ENCODE measurements at places on chromosomes 2 and 18. TPM values are rescaled to one million over a fixed set of nuclear protein-coding genes. Genes with fewer than 3 reads are reported as not detected.

DNA sequence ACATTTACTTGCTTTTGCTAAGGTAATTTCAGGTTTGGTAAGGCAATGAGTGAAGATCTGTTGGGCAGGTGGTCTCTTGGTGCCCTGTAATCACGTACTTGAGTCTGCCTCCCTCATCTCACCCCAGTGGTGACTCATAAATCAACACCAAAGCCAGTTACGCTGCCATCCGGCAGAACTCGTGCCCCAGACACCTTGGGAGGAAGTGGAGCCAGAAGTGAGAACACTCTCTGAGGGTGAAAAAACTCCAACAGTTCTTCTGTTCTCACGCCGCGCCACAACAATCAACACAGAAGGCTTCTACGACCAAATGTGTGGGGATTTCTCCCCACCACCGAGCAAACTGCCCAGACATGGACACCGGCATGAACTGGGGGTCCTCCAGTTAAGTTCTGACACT lies 206.2 kb downstream of the ARL4C start:
- DNase-seq, result no peak

Gene ABHD1
- 0.78 TPM for total RNA-seq

Gene NT5DC4
- total RNA-seq, result not detected

DNA sequence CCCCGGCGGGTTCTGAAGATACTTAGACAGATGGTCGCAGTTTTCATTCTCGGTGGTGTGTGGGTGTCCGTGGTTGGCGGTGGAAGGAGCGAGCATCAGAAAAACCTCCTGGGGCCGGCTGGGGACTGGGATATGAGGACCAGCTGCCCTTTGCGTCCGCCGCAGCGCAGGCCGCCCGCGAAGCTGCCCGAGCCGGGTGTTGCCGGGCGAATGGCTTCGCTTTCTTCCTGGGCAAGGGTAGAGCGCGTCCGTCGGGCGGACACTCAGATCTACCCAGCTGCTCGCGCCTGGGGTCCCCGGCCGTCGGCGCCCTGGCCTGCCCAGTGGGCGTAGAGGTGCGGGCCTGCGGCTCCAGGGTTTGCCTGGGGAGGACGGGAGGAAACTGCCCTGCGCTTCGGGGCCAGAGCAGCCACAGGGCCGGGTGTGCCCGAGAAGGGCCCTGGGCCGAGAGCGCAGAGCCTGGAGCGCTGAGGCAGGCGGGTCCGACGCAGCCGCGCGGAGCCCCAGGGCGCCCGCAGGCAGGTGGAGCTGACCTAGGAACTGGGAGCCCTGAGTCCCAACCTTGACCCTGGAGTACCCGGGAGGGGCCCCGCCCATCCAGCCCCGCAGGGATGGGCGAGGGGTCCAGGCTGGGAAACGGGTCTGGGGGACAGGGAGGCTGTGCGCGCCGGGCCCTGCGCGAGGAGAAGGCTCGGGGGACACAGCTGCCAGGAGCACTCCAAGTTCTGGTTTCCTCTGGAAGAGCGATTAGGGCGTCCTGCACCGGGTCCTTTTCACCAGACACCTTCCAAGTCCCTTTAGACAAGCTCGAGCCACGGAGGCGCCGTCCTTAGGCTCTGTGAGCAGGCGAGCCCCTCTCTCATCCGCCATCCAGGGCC lies 1.3 kb downstream of the TWIST2 start:
- DNase-seq, result peak; percentile 42

DNA sequence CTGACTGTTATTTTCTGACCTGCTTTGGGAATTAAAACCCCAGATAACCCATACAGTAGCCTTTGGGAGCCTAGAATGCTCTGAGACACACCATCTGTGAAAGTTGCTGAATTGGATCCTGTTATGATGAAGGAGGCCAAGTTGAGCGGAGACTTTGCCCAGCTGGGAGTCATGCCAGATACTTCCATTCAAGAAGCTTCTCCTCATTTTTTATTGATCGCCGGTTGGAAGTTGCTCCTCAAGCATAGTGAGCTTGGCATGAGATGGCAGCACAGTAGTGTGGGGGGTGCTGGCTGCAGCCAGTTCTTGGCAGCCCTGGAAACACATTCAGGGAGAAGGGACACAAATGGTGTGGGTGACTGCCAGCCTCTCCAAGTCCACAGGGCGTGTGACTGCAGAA lies 270.7 kb upstream of the NRP2 start:
- DNase-seq, result peak; percentile 47

GRCh38 chr2:169363560-169364150 lies 1.3 kb upstream of the LRP2 start:
- DNase-seq, result no peak

Gene STK11IP
- total RNA-seq, result 39.5 TPM

GRCh38 chr2:219266886-219267285 lies 12.3 kb upstream of the DNAJB2 start:
- DNase-seq, result no peak

Gene RTP5
- 0.21 TPM for total RNA-seq

Gene ZSWIM2
- total RNA-seq, result not detected

DNA sequence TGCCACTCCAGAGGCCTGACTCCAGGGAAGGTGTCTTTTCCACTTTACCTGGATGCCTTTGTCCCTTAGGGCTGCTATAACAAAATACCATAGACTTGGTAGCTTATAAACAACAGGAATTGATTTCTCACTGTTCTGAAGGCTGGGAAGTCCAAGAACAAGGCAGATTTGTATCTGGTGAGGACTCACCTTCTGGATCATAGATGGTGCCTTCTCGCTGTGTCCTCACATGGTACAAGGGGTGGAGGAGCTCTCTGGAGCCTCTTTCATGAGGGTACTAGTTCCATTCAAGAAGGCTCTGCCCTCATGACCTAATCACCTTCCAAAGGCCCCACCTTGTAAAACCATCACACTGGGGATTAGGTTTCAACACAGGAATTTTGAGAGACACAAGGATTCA lies 52.1 kb downstream of the SLC4A3 start:
- DNase-seq, result no peak

DNA sequence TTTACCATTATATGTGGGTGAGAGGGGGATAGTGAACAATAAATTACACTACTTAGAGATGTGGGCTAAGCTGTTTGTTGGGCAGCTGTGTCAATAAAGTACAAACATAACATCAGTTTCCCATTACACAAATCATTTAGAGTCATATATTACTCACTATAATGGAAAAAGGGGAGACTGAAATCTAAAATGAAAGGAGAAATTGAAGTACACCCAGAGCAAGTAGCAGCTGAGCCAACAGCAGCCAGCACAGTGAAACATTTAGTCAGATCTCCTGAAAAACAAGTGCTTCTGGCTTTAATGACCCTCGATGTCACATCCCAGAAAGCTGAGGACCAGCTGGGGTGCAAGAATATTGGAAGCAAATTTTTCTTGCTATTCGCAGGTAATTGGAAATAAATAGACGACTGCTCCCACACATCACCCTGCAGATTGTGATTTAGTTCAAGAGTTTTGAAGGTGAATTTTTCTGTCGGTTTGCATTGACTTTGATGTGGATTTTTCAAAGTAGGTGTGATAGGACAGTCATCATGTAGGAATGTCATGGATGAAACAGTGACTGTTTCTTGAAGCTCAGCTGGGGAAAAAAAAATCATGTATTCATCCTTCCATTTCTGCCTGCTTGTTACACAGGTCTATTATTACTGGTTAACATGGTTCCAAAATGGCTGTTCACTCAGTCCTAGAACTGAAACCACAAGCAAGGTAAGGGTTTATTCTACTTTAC lies 1607.3 kb upstream of the CELF4 start:
- no peak for DNase-seq

Data from ureter (tissue), 1 donor.